ENCODE measurements at places on chromosomes 5 and 9.

- DNase-seq, result no peak
Observed at GRCh38 chr5:91126448-91126847, 256.7 kb downstream of the ARRDC3 start.

- no peak for DNase-seq
Observed at GRCh38 chr9:26723486-26723885, 169.1 kb downstream of the CAAP1 start.

- no peak for DNase-seq
Observed at GRCh38 chr5:178640331-178641045, 13.6 kb upstream of the CLK4 start.

- no peak for DNase-seq
Observed at GRCh38 chr9:21414220-21414940, 5.5 kb downstream of the IFNA8 start.

GRCh38 chr5:78260771-78261170, 33.7 kb downstream of the AP3B1 start:
- no peak for DNase-seq

DNA sequence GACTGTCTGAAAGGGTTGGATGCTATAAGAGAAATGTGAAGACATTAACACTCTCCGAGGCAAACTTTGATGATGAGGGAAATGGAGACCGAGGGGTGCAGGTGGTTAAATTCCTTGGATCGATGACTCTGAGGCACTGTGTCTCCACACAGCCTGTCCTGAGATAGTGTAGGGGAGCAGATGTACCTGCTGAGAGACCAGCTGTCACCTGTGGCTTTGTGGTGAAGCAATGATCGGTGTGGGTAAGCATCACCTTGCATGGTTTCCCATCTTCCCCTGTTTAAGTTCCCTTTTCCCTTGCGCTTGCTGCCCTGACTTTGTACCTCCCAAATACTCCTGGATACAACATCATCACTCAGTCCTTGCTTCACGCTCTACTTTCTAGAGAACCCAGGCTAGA, 9.8 kb upstream of the MIER3 start:
- DNase-seq, result no peak

DNA sequence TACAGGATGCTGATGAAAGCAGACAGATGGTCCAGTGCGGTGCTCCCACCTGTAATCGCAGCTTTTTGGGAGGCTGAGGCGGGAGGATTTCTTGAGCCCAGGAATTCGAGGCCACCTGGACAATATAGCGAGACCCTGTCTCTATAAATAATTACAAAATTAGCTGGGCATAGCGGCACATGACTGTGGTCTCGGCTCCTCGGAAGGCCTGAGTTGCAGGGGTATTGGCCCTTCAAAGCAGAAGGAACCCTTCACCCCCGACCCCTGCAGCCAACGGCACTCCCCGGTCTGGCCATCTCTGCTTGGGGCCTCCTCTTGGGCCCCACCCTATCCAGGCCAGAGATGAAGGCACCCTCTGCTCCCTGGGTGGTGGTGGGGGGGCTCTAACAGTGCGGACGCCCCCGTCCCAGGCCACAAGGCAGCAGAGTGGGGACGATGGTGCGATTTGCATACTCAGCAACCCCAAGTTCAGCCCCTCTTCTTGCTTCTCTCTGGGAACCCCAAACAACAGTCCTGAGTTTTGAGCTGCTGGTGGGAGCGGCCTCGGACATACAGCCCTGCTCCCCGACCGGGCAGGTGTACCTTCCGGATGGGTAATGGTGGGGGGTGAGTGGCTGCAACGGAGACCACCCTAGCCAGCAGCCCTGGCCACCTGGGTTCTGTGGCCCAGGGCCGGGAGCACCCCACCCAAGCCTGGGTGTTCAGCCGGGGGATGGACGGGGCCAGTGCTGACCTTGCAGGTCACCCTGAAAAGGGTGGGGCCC, 50.7 kb downstream of the NACC2 start:
- DNase-seq, result no peak

DNA sequence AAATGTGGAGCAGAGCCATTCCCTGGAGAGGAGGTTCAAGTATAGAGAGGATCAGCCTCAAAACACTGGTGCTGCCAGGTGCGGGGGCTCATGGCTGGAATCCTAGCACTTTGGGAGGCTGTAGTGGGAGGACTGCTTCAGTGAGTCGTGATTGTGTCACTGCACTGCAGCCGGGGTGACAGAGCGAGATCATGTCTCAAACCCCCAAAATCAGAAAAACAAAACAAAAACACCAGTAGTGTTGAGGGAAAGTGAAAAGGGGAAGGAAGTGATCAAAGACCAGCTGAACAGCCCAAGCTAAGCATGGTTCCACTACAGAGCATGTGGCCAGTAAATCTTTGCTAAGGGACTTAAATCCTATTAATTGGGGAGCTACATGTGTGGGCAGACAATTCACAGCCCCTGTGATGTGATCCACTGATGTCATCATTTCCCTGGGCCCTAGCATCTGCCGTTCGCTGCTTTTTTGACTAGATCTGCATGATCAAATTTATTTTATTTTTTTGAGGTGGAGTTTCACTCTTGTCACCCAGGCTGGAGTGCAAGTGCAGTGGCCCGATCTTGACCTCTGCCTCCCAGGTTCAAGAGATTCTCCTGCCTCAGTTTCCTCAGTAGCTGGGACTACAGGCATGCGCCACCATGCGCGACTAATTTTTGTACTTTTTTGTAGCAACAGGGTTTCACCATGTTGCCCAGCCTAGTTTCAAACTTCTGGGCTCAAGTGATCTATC, 2.7 kb upstream of the PCBD2 start:
- no peak for DNase-seq

DNA sequence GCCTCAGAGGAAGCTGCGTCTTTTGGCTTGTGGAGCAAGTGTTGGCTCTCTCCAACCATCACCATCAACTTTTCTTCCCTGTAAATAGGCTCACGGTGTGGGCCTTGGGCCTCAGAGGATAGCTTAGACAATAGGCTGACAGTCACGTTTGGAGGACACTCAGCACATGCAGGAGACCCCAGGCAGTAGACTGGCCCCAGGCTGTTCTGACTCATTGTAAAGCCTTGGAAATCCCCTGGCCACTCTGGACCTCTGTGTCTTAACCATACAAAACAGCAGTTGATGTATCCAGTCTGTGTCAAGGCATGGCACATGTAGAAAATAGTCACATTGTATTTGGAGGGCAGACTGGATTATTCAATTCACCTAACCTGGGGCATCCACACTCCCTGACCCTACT, 18.6 kb downstream of the CD74 start:
- DNase-seq, result no peak

GRCh38 chr5:62547945-62548630, 30.5 kb upstream of the LRRC70 start:
- no peak for DNase-seq

DNA sequence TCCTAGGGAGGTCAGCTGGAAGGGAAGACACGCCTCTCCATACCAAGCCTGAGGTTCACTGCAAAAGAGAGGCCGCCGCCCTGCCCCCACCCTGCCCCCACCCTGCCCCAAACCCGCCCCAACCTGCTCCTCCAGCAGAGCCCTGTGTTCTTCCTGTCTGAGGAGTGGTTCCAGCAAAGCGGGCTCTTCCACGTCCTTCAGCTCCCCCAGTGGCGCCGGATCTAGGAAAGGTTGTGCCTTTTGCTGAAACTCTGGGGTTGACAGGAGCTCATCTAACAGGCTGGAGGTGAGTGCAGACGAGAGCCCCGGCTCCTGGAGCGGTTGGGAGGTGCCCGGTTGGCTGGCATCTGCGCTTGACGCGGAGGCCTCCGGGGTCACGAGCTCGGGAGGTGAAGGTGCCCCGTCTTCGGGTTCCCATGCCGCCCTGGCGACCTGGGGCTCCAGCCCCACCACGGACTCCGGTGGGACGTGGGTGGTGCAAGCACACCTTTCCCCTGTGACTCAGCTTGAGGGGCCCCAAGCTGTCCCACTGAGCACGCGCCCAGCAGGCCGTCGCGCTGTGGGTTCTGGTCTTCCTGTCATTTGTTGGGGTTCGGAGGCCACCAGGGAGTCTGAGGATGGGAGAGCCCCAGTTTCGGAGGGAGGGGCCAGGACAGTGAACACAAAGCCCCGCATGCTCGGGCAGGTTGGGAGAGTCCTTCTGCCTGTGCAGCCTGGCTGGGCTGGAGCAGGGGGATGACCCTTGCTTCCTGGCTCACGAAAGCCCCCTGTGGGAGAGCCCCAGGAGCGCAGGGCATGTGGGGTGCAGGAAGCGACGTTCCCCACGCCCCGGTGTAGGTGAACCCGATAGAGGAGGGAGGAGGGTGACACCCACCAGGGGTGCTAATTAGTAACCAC, 1467.1 kb downstream of the FOXD4L5 start:
- peak; percentile 51 for DNase-seq

DNA sequence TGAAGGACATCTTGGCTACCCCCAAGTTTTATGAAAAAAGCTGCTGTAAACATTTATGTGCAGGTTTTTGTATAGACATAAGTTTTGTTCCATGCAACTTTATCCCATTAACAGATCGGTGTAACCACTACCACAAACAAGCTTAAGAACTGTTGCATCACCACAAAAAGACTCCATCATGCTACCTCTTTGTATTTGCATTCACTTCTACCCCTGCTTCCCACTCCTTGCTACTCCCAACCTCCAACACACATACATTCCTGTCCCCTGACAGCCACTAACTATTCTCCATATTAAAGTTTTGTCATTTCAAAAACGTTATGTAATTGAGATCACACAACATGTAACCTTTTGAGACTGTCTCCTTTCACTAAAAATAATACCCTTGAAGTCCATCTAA, 57.8 kb upstream of the LHFPL2 start:
- DNase-seq, result no peak

GRCh38 chr5:62340392-62340791, 34.4 kb downstream of the KIF2A start:
- DNase-seq, result no peak

DNA sequence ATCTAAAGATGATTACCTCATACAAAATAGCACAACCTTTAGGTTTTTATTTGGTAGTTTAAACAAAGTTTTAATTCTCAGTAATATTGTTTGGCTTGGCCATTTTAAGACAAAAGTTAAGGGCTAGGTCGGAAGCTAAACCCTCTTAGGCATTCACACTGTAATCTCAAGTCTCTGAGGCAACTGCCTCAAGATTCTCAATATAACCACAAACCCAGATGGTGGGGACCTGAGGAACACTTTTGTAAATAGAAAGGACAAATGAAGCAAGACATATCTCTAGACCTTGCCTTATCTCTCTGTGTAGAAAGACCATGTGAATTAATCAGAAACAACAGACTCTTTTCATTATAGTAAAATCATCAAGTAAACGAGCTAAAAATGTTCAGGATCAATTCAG, 500.2 kb upstream of the CDH6 start:
- no peak for DNase-seq

DNA sequence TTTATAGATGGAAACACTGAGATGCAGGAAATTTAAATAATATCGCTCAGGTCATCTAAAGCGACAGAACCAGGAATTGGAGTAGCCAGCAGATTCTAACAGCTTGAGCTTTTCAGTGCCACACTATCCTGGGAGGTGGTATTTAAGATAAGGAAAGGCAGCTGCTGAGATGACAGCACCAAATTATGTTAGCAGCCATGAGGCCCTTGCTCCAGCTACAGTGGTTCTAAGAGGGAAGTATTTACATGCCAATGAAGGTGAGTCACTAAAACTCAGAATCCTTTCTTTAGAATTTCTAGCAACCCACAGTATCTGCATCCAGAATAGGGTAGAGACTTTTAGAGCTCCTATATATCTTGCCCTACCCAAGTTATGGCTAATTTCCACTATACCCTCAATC, 127.0 kb upstream of the VLDLR start:
- no peak for DNase-seq

GRCh38 chr5:124870070-124870469, 123.6 kb upstream of the ZNF608 start:
- no peak for DNase-seq

- DNase-seq, result no peak
Observed at GRCh38 chr5:15106530-15107283, 235.1 kb upstream of the ANKH start.

- no peak for DNase-seq
Observed at GRCh38 chr9:69199769-69200470, 25.8 kb downstream of the TJP2 start.

GRCh38 chr5:175854231-175855040, 16.9 kb upstream of the CPLX2 start:
- no peak for DNase-seq

DNA sequence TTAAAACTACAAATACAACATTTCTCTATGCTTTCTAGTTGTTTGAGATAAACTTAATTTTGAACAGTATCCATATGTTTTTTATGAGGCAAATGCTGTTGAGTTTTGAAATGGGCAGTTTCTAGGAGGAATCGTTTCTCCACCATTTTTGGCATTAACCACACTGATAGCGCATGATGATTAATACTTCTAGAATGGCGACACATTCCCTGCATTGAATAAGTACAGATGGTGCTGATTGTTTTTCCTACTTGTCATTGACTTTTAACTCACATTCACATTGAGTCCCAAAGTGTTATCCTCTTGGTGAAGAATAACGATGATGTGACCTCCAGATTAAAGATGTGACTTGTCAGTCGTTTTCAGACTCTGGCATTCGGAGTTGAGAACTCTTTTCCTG, 6.5 kb upstream of the CCDC192 start:
- DNase-seq, result no peak

GRCh38 chr9:107390279-107390678, 99.3 kb downstream of the KLF4 start:
- DNase-seq, result no peak

DNA sequence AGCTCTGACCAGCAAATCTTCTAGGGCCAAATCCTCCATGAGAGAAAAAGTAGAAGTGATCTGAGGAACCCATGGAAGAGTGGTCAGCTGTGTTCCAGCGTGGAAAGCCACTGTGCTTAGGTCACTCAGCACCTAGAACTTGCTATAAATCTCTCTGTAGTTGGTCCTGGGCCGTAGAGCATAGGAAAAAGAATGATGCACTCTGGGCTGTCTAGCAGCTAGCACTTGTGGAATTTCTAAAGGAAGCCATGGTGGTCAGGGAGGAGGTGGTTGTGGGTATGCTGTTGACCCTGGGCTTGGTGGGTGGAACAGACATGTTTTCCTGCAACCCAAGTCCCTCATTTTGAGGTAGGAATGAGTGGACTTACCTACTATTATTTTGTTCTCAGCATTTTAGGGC, 48.1 kb downstream of the GGTA1 start:
- no peak for DNase-seq

GRCh38 chr9:95496687-95497086, 20.1 kb downstream of the PTCH1 start:
- DNase-seq, result no peak

- DNase-seq, result no peak
Observed at GRCh38 chr5:78511121-78511906, 137.3 kb downstream of the LHFPL2 start.

- DNase-seq, result no peak
Observed at GRCh38 chr9:77945798-77946197, 85.8 kb downstream of the GNAQ start.

GRCh38 chr9:102609461-102609860, 385.7 kb upstream of the CYLC2 start:
- DNase-seq, result no peak

DNA sequence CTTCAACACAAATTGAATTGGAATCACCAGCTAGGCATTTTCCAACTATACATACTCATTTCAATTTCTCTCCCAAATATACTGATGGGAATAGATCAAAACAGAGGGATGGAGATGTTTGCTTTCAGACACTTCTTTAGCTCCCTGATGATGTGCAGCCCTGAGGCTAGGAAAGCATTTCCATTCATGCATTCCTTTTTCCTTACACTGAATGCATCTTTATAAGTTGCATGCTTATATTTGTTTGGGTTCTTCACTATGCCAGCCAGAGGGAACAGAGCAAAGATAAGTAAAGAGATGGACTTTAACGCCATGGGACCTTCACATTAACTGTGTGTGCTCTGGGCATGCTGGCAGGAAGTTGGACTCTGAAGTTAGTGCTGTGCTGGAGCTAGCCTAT, 696.5 kb upstream of the CDH9 start:
- no peak for DNase-seq
